ENCODE measurements at places on chromosomes 7 and 10. TPM values are rescaled to one million over a fixed set of nuclear protein-coding genes. Genes with fewer than 3 reads are reported as not detected.

GRCh38 chr7:41339913-41340676 lies 362.8 kb downstream of the INHBA start:
- no peak for DNase-seq

NFE2L3 gene
- total RNA-seq = 19.2 TPM

- DNase-seq = no peak
Measured at GRCh38 chr7:10536561-10536960, 437.1 kb upstream of the PHF14 start.

DNA sequence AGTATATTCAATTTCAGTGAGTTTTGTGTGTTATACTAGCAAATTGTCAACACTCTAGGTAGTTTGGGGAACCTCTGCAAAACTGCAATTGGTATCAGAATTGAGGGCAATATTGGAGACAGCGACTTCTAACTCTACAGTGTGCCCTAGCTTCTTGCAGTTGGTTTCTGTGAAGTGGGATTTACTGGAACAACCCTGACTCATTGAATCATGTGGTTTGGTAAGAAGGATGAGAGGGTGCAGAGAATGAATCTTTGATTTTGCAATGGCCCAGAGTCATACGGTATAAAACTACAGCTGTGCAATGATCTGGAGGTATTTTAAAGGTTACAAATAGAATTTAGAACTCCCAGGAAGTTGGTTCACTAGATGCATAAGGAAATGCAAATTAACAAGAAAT lies 129.1 kb upstream of the PPP1R3A start:
- no peak for DNase-seq

GRCh38 chr10:98253499-98253898 lies 14.5 kb downstream of the LOXL4 start:
- no peak for DNase-seq

DNA sequence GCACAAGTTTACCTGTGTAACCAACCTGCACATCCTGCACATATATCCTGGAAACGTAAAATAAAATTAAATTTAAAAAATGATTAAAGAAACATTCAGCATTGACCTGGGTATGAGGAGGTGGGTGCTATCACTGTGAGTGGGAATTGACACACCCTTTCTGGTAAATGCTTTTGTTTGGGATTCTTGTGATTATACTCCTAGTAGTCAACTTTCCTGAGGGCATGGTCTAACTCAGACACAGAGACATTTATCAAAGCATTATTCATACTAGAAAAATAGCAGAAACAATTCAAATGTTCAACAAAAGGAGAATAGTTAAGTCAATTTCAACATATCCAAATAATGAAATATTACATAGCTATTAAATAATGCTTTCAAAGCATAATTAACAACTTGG lies 44.2 kb downstream of the CNNM2 start:
- no peak for DNase-seq

- no peak for DNase-seq
Measured at GRCh38 chr10:607545-608185, 81.8 kb downstream of the DIP2C start.

FGL2 gene
- total RNA-seq = not detected

GRCh38 chr7:77940647-77941046 lies 142.1 kb downstream of the PHTF2 start:
- no peak for DNase-seq

DNA sequence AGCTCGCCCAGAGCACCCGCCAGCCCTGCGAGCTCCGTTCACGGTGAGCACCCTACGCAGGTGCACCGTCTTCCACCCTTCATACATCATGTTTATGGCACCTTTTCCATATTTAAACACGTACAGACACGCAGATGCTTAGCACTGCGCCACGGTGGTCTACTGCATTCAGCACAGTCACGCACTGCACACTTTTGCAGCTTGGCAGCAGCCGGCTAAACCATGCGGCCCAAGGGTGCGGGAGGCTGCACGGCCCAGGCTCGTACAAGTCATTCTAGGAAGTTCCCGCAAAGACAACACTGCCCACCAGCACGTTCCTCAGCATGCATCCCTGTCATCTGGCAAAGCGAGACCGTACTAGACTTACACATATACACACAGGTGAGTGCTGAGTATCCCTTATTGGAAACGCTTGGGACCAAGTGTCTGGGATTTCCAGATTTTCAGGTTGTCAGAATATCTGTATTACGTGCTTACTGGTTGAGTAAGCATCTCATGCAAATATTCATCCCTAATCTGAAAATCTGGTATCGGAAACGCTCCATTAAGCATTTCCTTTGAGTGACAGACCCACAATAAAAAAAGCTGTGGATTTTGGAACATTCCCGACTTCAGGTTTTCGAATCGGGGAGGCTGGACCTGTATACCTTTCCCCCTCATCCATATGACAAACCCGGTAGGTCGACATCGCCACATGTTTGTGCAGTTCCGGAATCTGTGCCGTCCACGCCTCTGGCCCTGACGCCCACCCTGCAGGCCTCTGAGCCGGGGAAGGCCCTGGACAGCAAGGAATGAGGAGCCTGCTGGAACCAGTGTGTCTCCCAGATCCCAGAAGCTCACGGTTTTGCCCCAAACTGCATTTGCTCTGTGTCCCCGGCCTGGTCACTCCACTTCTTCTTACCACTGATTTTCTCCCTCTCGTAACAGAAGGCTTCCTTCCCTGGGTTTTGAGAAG lies 222.2 kb downstream of the ELFN1 start:
- DNase-seq = no peak

LRRC61 gene
- not detected for total RNA-seq

GRCh38 chr7:70460562-70460961 lies 671.4 kb upstream of the GALNT17 start:
- DNase-seq = no peak

GRCh38 chr7:15561835-15562234 lies at the start of gene AGMO:
Gene AGMO, minus strand, starts transcription at chr7:15562015.
- DNase-seq = no peak

DNA sequence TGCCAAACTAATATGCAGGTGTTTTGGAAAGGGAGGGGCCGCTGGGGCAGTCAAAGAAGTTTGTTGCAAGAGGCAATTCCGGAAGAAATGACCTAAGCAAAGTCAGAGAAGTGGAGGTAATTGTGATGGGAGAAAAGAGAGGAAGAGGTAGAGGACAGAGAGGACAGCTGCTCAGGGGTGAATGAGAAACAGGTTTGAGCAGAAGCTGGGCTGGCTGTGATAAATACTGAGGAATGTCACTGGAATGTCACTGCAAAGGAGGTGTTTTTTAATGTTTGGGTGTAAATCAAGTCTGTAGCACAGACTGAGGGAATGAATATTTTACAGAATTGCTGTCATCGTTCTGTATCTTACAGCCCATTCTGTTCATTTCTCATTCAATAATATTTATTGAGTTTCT lies 207.2 kb downstream of the DPP6 start:
- no peak for DNase-seq

DNA sequence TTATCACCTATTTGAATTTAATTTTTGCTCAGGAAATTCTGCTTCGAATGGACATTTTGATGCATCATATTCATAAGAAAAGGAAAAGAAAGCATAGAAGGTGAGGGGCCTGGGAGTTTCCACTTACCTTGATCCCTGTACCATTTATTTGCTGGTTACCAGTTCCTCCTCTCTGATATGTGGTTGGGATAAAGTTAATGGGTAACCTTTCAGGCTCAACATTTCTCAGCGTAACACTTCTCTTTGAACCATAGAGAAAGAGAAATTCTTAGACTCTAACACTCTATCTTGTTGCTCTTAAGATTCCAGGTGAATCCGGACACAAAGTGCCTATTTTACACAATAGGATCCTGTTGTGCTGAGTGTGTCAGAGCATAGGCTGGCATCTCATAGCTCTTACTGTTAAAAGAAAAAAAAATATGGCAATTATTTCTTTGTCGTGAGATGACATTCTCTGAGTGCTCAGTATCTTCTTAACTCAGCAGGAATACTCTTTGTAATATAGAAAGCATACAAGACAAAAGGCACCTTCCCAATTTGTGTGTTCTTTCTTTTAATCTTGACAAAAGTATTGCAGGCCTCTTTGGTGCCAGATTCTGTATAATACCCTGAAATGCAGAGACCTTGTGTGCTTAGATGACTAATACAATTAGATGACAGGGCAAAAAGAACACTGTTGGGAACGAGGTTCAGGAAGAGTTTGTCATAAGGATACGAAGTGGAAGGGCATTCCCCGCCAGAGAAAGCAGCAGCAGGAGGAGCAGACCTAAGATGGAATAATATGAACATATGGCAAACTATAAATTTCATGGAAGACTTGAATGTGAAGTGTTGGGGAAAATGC lies 689.6 kb downstream of the NRG3 start:
- DNase-seq = peak; percentile 2

PCGF6 gene
- 31.0 TPM for total RNA-seq

SSBP1 gene
- total RNA-seq = 212 TPM

CLDN3 gene
- not detected for total RNA-seq

DNA sequence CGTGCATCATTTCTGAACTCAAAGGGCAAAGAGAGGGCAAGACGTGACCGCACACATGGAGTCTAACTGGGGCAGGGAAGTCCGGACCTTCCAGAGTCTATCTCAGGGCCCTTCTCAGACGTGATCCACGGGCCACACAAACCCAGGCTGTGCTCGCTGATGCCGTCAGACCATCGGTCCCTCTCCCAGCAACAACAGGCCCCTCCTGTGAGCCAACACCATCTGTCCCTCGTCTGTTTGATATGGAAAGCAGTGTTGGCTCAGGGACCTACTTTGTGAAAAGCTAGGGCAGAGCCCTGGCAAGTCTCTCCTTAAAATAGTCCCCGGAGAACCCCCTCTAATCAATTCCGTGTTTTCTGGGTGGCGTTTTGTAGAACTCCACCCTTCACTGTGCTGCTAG lies 208.8 kb downstream of the TCERG1L start:
- DNase-seq = no peak

- no peak for DNase-seq
Measured at GRCh38 chr10:113041841-113042750, 92.0 kb downstream of the TCF7L2 start.

FKBP14 gene
- total RNA-seq = 16.1 TPM

Measured in MG63 (cell line).